MCF 10A (cell line): ENCODE measurements at places on chromosomes 3 and 15. TPM values are rescaled to one million over a fixed set of nuclear protein-coding genes. Genes with fewer than 3 reads are reported as not detected.
A peak's percentile ranks its signal among the peaks of the same experiment; 100 is the strongest.

GRCh38 chr3:79424811-79425210, 343.0 kb downstream of the ROBO1 start:
- no peak for DNase-seq

DNA sequence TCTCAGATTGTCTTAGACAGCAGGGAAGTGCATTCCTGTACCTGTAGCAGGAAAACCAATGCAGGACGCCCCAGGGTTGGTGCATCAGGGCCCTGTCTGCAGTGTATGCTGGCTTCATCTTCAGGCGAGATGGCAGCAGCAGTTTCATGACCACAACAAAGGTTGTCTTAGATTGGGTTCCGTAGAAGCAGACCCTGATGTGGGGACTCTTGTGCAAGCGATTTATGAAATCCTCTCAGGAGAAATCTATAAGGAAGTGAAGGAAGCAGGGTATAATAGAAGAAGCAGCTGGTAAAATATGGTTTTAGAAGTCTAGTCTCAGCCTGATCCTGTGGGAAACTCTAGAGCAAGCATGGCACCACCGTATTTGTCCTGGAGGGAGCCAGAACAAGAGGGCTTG, 25.0 kb downstream of the DNAH1 start:
- no peak for DNase-seq

DNA sequence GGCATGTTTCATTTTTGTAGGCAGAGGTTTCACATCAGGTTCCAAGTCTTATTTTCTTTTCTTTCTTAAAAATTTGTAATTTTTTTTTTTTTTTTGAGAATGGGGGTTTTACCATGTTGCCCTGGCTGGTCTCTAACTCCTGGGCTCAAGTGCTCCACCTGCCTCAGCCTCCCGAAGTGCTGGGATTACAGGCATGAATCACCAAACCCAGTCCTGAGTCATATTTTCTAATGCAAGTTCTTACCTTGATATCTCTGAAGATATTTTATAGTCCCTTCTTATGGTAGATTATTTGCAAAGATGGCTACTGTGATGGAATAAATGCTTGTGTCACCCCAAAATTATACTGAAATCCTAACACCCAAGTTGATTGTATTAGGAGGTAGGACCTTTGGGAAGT, 63.8 kb downstream of the SLC9A9 start:
- no peak for DNase-seq

DNA sequence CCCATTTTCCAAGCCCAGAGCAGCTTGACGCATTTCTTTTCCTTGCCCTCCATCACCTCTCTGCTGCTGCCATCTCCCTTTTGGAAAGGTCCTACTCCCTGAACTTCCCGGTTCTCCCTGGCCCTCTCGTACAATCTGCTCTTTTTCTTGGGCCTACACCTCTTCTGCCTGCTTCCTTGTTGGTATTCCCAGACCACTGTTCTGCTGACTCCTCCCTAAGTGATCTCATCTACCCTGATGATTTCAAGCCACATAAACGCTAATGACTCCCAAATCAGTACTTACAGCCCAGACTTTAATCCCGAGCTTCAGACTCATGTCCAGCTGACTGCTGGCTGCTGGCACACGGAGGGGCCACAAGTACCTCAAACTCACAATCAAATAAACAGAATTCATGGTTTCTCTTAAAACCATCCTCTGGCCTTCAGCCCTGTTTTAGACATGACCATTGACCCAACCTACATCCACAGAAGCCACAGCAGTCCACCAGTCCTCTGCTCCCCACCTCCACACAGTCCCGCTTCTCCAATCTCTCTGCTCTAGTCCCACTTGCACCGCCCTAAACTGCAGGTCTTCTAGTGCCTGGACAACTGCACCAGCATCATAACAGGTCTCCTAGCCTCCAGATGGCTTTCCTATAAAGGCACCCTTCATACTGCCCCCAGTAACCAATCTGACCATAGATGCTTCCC, 57.6 kb downstream of the AAGAB start:
- DNase-seq: no peak

DNA sequence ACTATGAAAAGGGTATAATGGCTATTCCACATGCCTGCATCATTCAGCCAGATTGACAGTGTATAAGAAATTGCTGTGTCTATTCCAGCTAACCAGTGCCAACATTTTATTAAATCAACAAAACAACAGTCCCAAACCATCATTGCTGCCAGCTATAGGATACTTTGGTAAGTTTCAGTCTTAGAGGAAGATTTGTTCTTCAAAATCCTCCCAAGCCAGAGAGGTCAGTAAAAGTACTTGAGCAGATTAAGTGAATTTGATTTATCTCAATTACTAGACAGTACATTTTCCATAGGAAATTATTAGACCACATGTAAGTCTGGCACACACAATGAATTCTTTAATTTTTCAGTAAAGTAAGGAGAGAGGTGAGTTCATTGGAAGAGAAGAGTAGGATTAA, 50.7 kb downstream of the TFG start:
- no peak for DNase-seq

- no peak for DNase-seq
These were observed 4.0 kb downstream of the FMN1 start for GRCh38 chr15:33190539-33190938.

DNA sequence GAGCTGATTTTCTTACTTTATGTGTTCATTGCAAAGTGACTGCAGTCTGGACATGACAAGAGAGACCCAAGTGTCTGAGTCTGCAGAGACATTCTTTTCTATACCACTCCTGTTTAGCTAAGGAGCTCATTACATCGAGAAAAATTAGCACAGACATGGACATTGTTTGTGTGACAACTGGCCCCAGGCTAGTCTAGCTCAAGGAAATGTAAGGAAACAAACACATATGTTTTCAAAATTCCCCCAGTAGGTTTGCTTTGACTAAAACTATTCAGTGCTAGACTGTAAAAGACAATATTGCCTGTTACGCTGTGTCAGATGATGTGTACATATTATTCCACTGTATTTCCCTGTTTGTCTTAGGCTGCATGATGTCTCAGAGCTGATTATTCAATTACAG, 40.9 kb downstream of the TPRG1 start:
- DNase-seq: no peak

DNA sequence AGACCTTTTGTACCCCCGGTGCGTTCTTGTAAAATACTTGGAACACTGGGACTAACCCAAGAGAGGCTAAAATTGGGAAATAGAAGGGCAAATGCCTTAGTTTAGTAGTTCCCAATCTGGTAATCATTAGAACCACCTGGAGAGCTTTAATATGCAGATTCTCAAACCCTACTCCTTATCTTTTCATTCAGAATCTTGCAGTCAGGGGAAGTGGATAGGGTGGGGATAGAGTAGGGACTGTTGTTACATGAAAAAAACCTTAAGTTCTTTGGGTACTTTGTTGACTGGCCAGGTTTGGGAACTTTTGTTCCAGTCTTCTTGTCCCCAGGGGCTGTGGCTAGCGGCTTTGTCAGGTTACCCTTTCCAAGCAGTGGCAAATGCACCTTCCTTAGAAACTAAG, 15.9 kb downstream of the MAPKBP1 start:
- DNase-seq: no peak

The AGBL1 gene
- not detected in 2 replicates for total RNA-seq

The DYNLT2B gene
- 22.3 and 23.5 TPM in 2 replicates for total RNA-seq

DNA sequence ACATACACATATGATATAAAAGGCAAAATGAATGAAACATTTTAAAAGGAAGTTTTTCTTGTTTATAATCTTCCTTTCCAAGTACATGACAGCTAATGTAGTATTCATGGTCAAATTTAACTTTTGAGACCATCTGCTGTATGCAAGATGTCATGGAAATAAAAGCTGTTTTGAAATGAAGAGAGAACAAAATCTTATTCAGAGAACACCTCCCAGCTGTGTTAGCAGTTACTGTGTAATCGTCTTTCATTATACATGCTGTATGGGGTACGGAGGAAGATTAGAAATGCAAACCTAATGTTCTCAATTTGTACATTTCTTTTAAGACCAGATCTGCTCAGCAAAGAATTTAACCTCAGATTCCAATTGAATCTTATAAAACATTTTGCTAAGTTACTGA, 1182.3 kb downstream of the OTOL1 start:
- no peak for DNase-seq

GRCh38 chr3:172635588-172635987, 75.3 kb downstream of the NCEH1 start:
- peak; percentile 40 for DNase-seq

DNA sequence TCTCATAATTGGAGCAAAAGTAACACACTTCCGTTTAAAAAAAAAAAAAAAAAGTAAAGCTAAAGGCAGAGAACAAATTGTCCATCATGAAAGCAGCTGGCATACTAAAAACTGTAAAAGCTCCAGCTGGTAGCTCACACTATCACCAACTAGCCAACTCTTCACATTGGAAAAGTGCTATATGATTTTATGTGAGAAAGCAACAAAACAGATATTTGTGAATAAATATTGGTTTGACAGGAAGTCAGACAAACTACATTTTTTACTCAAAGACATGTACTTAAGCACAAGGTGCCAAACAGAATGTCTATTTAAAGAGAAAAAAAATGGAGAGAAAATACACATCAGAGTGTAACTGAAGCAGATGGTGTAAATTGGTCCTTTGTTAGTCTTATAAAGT, 231.2 kb upstream of the CADM2 start:
- DNase-seq: no peak

DNA sequence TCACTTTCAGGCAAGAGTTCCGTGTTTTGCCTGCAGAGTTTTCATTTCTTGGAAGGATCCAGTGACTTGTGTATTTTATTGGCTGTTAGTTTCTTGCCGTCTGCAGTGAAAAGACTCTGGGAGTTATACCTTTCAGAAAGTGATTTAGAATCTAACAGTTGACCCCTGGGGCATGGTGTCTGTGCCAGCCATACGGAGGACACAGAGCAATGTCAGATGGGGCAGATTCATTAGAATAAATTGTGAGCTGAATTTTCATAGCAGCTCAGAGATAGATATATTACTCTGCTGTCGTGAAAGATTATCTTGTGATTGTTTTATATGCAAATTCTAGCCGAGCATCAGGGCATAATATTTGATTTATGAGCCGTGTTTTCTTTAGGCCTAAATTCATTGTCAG, 131.6 kb downstream of the SV2B start:
- no peak for DNase-seq

GRCh38 chr3:40045051-40045450, 235.6 kb downstream of the MYRIP start:
- no peak for DNase-seq

The CD200R1 gene
- total RNA-seq: not detected in 2 replicates

The HTR3E gene
- total RNA-seq: not detected in 2 replicates

The FBXO40 gene
- total RNA-seq: not detected in 2 replicates

The CAPN3 gene
- 4.7 and 7.5 TPM in 2 replicates for total RNA-seq

GRCh38 chr3:28114893-28115292, 126.5 kb upstream of the CMC1 start:
- no peak for DNase-seq

- no peak for DNase-seq
These were observed 138.6 kb downstream of the GAP43 start for GRCh38 chr3:115761927-115762305.

- no peak for DNase-seq
These were observed 3.6 kb downstream of the POU1F1 start for GRCh38 chr3:87272718-87273341.

GRCh38 chr15:88490036-88490435, 22.5 kb downstream of the MRPS11 start:
- no peak for DNase-seq

The C3orf33 gene
- 3.2 and 3.6 TPM in 2 replicates for total RNA-seq

GRCh38 chr15:66670175-66670574, 31.9 kb upstream of the SMAD6 start:
- no peak for DNase-seq

DNA sequence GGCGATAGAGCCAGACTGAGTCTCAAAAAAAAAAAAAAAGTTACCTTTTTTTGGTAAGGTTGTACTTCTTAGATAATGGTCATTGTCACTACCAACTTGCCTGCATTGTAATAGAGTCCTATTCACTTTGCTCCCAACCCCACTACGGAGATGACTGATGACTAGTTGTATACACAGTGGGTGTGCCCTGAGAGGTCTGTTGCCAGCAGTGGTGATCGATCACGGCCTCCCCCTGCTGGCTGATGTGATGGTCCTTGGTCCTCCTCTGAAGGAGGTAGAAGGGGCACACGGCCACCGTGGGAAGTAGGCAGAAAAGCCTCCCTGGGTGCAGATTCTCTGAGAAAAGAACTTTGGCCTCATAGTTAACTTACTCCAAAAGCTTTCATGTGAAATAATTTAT, 10.7 kb downstream of the GCNT3 start:
- peak; percentile 72 for DNase-seq

DNA sequence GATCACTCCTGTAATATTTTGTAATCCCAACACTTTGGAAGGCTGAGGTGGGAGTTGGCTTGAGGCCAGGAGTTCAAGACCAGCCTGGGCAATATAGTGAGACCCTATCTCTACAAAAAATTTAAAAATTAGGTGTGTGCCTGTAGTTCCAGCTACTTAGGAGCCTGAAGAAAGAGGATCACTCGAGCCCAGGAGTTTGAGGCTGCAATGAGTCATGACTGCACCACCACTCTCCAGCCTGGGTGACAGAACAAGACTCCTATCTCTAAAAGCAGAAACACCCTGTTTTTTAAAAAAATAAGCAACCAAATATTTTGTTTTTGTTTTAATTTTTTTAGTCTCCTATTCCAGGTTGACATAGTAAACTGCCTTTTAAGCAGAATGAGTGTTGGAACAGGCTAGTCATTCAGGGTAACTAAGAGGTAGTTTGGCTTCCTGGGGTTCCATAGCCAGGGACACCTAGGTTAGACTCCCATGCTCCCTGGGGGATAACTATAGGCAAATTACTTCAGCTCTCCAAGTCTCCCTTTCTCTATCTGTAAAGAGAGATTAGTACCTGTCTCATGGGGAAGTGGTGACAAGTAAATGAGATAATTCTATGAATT, 114.6 kb upstream of the C15orf61 start:
- peak; percentile 28 for DNase-seq

DNA sequence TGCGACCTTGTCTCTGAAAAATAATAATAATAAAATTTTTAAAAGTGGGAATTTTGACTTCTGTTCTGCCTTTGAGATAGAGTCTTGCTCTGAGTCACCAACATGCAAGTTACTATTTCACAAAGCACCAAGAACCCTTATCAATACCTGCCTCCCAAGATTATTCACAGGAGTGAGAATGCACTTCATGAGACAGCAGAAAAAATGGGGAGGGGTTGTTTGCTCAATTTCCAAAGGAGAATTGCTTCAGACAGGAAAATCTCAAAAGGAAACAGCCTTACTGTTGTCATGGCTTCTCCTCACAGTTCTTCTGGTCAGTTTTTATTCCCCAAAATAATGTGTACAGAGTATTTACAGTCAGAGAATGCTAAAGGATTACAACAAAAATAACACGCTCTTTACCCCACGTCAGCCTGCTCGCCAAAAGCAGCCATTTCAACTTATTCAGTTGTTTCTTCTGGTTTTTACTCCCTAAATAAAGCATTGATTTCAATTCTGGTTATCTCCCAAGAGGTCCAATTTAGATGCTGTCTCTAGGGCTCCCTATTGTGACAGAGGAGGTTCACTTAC, 89.0 kb downstream of the PPCDC start:
- DNase-seq: no peak

The SERINC4 gene
- 0.20 TPM in 1 of 2 replicates, not detected in the other for total RNA-seq
